NCI-H2107 (cell line): ENCODE measurements at places on chromosomes 7 and 10.
A peak's percentile ranks its signal among the peaks of the same experiment; 100 is the strongest.

DNA sequence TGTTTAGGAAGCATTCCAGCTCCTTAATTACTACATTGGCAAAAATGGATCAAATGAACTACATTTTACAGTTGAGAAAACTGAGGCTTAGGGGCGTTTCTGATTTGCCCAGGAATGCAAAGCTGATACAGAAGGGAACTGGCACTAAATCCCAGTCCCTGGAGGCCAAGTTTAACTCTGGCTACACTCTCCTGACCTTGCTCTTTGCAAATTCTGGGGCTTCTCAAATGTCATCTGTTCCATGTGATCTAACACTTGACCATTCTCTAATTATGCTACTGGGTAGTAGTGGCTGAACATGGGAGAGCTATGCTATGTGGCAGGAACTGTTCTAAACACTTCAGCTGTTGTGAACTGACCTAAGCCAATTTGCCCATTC, 11.3 kb upstream of the HABP2 start:
- no peak for DNase-seq

DNA sequence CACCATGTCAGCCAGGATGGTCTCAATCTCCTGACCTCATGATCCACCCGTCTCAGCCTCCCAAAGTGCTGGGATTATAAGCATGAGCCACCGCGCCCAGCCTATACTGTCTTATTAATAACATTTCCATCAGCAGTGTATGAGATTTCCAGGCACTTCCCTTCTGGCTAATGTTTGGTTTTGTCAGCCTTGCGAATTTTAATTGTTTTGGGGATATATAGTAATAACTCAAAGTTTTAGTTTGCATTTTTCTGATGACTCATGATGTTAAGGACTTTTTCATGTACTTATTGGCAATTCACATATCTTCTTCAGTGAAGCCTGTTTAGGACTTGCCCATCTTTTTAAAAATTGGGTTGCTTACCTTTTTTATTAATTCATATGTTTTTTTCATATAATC, 76.0 kb downstream of the TMEM270 start:
- no peak for DNase-seq

- no peak for DNase-seq
Measured at GRCh38 chr10:96556003-96556402, 30.8 kb downstream of the TM9SF3 start.

DNA sequence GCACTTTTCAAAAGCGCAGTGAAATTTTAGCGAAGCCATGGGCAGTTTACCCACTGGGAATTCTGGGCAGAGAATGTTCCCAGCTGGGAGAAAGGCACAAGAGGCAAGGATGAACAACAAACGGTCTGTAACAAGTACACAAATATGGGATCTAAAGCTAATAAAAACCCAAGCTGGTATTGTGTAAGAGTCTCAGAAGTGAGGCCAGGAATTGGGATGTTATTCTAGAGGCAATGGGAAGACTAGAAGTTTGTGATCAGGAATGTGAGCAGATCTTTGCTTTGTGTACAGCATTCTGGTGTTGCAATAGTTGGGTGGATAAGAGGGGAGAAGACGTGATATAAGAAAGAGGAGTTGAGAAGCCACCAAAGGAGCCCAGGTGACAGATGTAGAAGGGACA, 15.0 kb downstream of the FZD9 start:
- DNase-seq: no peak

DNA sequence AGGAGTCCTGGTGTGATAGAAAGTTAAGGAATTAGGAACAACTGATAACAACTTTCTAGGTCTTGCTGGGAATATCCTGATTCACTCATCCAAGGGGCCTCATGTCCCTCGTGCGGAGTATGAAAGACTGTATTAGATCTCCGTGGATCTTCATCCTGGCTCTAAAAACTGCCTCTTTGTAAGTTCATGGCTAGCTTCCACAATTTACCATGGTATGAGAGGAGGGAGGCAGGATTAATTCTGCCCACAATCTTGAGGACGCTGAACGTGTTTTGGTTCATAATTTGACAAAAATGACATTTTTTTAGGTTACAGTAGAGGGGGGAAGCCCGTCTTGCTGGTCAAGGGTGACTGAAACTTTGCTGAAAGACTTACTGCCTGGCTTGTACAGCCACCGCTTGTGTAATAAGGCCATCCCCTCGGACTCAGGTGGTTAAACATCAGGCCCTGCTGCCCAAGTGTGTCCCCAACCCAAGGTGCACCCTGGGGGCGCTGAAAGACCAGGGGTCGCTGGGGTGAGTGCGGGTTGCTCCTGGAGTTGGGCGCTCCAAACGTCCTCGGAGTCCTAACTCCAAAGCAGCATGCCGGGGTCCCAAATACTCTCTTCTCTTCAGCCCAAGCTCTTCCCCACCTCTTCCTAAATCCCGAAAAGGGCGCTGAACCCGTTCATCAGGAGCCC, 733 bp downstream of the HIBADH start:
- no peak for DNase-seq

DNA sequence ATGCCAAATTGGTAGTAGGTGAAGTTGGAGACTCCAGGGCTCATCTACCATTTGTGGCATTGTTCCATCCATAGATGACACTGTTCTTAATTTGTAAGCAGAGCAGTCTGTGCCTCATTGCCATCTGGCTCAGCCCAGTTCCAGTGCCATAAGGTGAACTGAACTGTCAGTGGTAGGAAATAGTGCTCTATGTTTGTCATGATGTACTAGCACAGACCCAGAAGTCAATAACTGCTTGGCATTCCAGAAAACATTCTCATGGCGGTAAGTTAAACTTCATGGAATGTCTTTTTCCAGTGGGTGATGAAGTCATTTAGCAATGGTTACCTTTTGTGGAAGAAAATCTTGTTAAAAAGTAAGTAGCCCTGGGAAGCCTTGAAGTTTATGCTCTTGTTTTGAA, 302.7 kb downstream of the SUGCT start:
- DNase-seq: no peak

DNA sequence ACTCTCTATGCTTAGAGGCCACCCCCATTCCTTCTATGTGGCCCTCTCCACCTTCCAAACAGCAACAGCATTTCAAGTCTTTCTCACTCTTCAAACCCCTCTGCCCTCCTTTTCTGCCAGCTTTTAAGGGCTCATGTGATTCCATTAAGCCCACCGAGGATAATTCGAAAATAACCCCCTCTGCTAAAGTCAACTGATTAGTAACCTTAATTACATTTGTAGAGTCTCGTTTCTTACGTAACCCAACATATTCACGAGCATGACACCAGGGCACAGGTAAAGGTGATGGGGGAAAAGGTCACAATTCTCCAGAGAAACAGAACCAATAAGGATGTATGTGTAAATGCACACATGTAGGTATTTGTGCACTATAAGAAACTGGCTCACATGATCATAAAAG, 6.7 kb upstream of the CHST15 start:
- DNase-seq: no peak

DNA sequence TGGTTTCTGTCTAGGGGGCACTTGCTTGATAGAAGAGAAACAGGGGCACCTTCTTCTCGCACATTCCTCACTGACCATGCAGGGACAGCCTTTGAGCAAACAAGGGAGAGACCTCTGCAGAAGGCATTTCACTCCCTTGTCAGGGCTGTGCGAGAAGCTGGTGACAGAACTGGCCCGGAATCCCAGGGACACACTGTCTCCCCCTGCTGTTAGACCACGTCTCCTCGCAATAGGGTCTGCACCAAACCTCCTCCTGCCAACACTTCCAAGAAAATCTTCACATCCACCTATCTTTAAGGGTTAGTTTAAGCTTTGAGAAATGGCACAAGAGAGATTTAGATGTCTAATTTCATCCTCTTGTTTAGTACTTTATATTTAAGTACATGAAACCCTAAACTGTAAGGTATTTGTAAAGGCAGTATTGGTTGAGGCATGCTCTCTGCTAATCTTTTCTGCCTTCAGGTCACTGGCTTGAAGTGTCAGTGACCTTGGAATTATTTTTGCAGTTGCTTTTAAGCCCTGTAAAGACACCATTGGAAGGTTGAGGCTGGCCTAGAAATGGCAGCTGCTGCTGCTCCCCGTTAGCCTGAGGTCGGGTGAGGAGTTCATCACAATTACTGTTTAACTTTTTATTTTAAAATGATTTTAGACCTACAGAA, 37.0 kb downstream of the RBM20 start:
- DNase-seq: peak; percentile 2

DNA sequence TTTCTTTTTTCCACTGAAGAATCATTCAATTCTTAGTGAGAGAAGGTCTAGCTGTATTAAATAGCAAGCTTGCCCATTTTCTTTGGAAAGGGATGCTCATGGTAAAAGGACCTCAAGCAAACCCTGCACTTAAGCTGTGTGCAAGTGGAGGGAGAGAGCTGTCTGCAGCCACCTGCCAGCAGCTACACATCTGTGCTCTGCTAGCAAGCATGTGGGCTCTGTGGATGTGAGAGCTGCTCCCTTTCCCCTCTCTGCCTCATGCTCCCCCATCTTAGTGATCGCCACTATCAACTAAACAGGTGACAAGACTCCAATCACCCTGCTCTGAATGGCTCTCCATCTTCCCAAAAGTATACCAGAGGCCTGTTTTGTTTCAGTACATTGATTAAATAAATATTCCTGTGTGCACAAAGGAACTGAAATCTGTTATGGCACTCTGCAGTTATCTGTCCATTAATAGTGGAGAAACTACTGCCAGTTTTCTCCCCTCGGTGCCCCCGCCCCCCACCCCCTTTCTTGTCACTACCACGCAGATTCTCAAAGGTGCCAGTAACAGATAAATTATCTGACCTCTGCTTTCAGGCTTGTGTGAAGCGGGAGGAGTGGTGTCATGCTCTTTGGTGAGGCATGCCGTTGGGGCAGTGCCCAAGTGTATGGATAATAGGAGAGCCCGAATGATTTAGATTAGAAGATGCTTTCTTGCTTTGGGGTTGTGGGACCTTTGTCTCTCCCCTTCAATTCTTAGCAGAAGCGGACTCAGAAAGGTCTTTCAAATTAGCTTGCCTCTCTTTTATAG, 26.4 kb downstream of the AUTS2 start:
- no peak for DNase-seq

GRCh38 chr10:124417895-124418725, 613 bp downstream of the OAT start:
- no peak for DNase-seq

- DNase-seq: no peak
Measured at GRCh38 chr10:44045020-44045419, 339.9 kb downstream of the CXCL12 start.

GRCh38 chr7:130092598-130092997, 22.3 kb downstream of the KLHDC10 start:
- DNase-seq: no peak

- no peak for DNase-seq
Measured at GRCh38 chr7:99419323-99420021, 10.7 kb downstream of the BUD31 start.
